T-cell (primary cell): ENCODE measurements at places on chromosomes 3 and 15.

DNA sequence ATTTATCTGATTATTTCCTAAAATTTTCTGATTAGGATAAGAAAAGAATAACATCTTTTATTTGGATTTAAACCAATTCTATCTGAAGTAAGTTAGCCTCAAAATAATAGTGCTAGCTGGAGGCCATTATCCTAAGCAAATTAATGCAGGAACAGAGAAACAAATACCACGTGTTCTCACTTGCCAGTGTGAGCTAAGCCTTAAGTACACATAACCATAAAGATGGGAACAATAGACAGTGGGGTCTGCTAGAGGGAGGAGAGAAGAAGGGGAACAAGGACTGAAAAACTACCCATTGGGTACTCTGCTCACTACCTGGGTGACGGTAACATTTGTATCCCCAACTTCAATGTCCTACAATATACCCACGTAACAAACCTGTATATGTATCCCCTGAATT is 31.3 kb upstream of the LYSMD4 start:
- H3K4me1 ChIP-seq = no peaks in the 10 kb centered on the region
- H3K27ac ChIP-seq = no peak overlapping the region
- no peaks in the 10 kb centered on the region for H3K27me3 ChIP-seq
- H3K4me3 ChIP-seq = no peak overlapping the region
- no peak for DNase-seq
- H3K36me3 ChIP-seq = no peaks in the 10 kb centered on the region

DNA sequence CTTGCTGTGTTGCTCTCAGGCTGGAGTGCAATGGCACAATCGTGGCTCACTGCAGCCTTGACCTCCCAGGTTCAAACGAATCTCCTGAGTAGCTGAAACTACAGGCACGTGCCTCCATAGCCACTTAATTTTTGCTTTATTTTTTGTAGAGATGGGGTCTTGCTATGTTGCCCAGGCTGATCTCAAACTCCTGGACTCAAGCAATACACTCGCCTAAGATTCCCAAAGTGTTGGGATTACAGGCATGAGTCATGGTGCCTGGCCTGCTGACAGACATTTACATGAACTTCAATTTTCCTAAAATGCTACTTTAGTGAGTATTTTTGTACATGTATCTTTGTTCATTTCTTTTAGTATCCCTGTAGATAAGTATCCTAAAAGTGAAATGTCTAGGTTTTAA is 132.3 kb downstream of the SUCLG2 start:
- DNase-seq = no peak
- H3K36me3 ChIP-seq = peaks cover 4% of the 10 kb centered on the region
- no peak overlapping the region for H3K4me3 ChIP-seq

DNA sequence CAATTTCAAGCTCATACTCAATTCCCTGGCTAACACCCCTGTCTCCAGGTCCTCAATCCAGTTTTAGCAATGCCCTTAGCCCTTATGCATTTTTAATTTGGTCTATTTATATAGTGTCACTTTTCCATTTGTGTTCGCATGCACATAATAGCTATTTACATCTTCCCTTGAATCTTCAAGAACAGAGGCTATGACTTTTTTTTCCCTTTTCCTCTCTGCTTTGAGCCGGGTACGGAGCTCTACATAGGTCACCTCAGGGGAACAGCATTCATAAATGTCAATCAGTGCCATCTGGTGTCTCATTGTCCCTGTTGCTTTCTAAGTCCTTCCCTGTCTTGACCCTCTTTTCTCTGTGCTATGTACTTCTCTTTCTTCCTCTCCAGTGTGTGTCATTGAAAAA is 26.5 kb upstream of the ACTC1 start:
- H3K27me3 ChIP-seq = no peaks in the 10 kb centered on the region
- no peak for DNase-seq
- H3K36me3 ChIP-seq = no peaks in the 10 kb centered on the region
- H3K4me3 ChIP-seq = no peak overlapping the region
- no peaks in the 10 kb centered on the region for H3K4me1 ChIP-seq
- no peak overlapping the region for H3K27ac ChIP-seq

DNA sequence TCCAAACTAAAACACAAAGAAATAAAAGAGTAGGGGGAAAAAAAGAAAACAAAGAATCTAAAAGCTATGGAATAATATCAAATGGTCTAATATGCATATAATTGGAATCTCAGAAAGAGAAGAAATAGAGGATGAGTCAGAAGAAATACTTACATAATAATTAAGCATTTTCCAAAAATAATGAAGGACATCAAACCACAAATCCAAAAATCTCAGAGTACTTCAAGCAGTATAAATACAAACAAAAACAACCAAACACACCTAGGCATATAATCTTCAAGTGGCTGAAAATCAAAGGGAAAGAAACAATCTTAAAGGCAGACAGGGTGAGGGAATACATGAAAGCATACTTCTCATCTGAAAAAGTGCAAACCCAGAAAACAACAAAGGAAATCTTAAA is 46.3 kb downstream of the MYLK start:
- no peak for DNase-seq
- no peaks in the 10 kb centered on the region for H3K36me3 ChIP-seq
- no peak overlapping the region for H3K27ac ChIP-seq
- H3K4me1 ChIP-seq = no peaks in the 10 kb centered on the region

DNA sequence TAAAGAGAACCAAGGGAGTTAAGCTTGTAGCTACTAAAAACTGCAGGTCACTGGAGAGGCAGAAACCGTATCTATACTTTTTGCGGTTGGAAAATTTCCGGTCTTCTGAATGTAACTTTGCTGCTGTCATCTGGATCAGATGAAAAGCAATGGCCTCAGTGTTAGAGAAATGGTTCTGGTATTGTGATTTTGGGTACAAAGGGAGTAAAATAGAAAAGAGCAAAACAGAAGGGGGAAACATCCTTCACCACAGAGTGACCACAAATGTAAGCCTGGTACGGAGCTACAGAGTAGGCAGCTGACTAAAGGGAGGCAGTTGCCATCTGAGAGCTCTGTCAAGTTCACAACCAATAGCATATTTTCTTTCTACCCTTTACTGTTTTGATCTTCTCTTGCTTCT is 5.6 kb downstream of the CD96 start:
- H3K27me3 ChIP-seq = no peaks in the 10 kb centered on the region
- H3K27ac ChIP-seq = peak overlapping the region; percentile 95
- peaks cover 20% of the 10 kb centered on the region for H3K36me3 ChIP-seq
- peak overlapping the region; percentile 59 for H3K4me3 ChIP-seq
- H3K4me1 ChIP-seq = peaks cover 83% of the 10 kb centered on the region

DNA sequence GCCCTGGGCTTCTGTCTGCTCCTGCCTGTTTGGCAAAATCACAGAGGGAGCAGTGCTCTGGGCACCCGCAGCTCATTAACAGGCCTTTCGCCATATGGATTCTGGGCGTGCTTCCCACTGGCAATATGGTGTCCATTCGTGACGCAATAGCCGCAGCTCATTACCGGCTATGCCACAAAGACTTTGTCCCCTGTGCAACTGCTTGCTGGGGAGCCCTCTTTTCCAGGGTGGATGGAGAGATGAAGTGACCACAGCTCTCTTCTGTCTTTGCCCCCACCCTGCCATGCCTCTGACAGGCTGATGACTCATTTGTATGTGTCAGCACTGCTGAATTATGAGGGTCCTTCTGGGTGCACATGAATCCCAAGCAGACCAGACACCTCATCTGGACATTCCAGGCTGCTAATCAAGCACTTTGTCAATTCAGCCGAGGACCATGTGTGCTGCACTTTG is 214.3 kb upstream of the FEZF2 start:
- no peak overlapping the region for H3K27ac ChIP-seq
- no peaks in the 10 kb centered on the region for H3K36me3 ChIP-seq
- H3K27me3 ChIP-seq = no peaks in the 10 kb centered on the region
- H3K4me3 ChIP-seq = no peak overlapping the region

- H3K27ac ChIP-seq = no peak overlapping the region
- H3K36me3 ChIP-seq = no peaks in the 10 kb centered on the region
- H3K27me3 ChIP-seq = no peaks in the 10 kb centered on the region
- no peak overlapping the region for H3K4me3 ChIP-seq
- H3K4me1 ChIP-seq = no peaks in the 10 kb centered on the region
Measured at GRCh38 chr3:34212656-34213055, 414.2 kb downstream of the PDCD6IP start.

DNA sequence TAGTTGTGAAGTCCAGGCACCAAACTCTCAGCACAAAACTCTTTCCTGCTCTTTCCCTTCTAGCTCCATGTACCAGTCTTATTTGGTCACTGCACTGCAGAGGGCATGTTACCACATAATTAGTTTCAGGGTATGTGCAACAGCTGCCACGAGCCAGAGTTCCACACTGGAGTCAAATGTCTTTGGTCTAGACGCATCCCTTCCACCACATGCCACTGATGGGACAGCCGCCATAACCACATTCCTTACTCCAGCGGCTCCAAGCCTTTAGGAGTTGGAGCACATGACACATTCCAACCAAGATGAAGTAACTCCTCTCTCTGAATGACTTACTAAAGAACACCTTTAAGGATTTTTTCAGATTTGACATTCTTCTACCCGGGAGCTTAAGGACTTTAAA is 153.4 kb downstream of the ERC2 start:
- no peaks in the 10 kb centered on the region for H3K36me3 ChIP-seq
- H3K4me3 ChIP-seq = no peak overlapping the region

DNA sequence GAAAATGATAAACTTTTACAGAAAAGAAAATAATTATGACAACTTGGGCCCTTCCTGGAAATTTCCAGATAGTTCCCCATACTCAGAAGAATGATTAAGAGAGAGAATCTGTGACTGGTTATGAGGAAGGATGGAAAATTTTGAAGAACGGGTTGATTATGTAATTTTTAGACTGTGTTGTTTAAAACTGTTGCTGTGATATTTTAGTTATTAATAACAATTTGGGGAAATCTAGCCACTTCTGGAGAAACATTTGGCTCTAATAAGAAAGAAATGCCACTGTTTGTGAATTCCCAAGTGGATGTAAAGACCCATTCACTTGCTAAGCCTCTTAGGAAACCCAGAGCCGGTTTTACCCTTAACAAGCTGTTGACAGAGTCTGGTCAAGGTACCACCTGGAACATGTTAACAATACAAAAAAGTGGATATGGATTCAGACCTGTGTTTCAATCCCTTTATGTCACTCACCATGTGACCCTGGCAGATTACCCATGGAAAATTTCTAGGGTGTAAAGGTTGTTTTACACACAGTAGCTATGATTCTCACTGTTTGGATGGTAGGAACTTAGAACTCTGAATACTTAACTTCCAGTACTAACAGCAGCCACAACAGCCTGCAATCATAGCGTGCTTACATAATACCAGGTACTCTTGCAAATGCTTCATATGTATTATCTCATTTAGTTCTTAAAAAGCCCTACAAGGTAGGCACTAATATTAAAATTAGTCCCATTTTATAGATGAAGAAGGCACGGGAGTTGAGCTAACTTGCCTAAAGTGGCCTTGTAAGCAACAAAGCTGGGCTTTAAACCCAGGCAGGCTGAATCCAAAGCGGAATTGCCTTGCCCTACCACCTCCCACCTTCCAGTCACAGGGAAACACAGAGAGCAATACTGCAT is 32.0 kb downstream of the ZBTB38 start:
- H3K27ac ChIP-seq = peak overlapping the region; percentile 44
- H3K36me3 ChIP-seq = no peaks in the 10 kb centered on the region
- H3K4me3 ChIP-seq = no peak overlapping the region
- H3K27me3 ChIP-seq = no peaks in the 10 kb centered on the region
- no peak for DNase-seq

GRCh38 chr3:127005864-127006500 is 23.1 kb downstream of the PLXNA1 start:
- H3K36me3 ChIP-seq = no peaks in the 10 kb centered on the region
- no peaks in the 10 kb centered on the region for H3K27me3 ChIP-seq
- DNase-seq = no peak
- H3K4me3 ChIP-seq = no peak overlapping the region
- no peaks in the 10 kb centered on the region for H3K4me1 ChIP-seq

GRCh38 chr3:165846056-165846455 is 8.8 kb upstream of the BCHE start:
- H3K36me3 ChIP-seq = no peaks in the 10 kb centered on the region
- no peak overlapping the region for H3K4me3 ChIP-seq

GRCh38 chr3:53498806-53499641 is 4.6 kb downstream of the CACNA1D start:
- peaks cover 16% of the 10 kb centered on the region for H3K27me3 ChIP-seq
- H3K4me3 ChIP-seq = no peak overlapping the region
- DNase-seq = no peak
- no peaks in the 10 kb centered on the region for H3K36me3 ChIP-seq
- H3K27ac ChIP-seq = no peak overlapping the region

GRCh38 chr3:138862531-138862923 is 27.8 kb upstream of the PIK3CB start:
- H3K36me3 ChIP-seq = no peaks in the 10 kb centered on the region
- H3K4me3 ChIP-seq = no peak overlapping the region
- H3K27me3 ChIP-seq = no peaks in the 10 kb centered on the region

DNA sequence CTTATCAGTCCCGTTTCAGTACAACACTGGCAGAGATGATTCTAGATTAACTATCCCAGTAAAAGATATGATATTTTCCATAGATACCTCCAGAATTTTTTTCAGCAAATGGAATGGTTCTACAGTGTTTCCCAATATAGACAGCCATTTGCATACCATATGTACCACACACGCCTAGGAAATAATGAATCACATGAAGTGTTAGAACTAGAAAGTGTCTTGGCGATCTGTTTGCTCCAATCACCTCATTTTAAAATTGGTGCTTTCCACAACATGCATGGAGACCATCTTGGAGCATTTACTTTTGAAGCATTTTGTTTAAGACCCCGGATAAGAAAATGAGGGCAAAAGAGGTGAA is 2.0 kb downstream of the C2CD4A start:
- H3K36me3 ChIP-seq = no peaks in the 10 kb centered on the region
- DNase-seq = no peak
- H3K4me3 ChIP-seq = peak overlapping the region; percentile 13
- H3K27ac ChIP-seq = no peak overlapping the region
- H3K4me1 ChIP-seq = peaks cover 2% of the 10 kb centered on the region

GRCh38 chr3:23916886-23917678 is at the start of the genes NKIRAS1 and RPL15:
TSS of gene NKIRAS1 (minus strand) at chr3:23916990. CDS start at chr3:23910904, 6,086 bp downstream.
TSS of gene RPL15 (plus strand) at chr3:23917132. CDS start at chr3:23917860, 728 bp downstream.
- H3K27ac ChIP-seq = peak within 1 kb of the TSS; percentile 89
- H3K36me3 ChIP-seq = no peaks in the 10 kb centered on the region
- H3K27me3 ChIP-seq = no peaks in the 10 kb centered on the region
- DNase-seq = peak; percentile 97
- peaks cover 27% of the 10 kb centered on the region for H3K4me1 ChIP-seq

DNA sequence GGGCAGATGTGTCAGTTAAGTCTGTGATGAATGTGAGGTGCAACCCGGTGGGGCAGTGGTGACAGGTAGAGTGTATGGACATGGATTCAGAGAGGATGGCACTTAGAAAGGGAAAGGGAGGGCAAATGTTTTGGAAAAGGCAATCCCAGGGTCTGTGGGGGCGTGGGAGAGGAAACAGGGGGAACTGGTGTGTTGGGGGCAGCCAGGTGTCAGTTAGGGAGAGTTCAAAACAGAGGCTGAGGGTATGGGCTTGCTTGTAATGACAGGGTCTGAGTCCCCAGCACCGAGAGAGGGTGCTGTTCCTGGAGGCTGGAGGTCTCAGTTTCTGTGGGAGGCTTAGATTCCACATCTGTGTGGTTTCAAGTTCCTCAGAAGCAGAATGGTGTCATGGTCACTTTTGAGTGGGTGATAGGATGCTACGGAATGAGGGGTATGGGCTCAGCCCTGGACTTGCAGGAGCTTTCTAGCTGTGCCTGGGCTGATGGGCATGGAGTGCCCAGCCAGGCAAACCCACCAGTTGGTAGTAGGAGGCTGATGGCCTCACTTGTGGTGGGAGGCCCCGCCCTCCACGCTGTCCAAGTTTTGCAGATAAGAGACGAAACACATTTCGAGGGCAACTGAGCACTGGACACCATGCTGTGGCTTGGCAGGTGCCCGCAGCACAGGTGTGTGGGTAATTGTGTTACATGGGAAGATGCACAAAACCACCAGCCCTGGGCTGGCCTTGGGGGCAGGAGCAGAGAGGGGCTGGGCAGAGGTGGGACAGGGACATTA is 209.4 kb downstream of the RPLP1 start:
- no peak overlapping the region for H3K27ac ChIP-seq
- DNase-seq = no peak
- H3K4me1 ChIP-seq = peaks cover 2% of the 10 kb centered on the region
- H3K27me3 ChIP-seq = peaks cover 10% of the 10 kb centered on the region
- no peak overlapping the region for H3K4me3 ChIP-seq
